Renal pelvis (tissue), 12 donors: ENCODE measurements at places on chromosomes 16 and 17. TPM values are rescaled to one million over a fixed set of nuclear protein-coding genes. Genes with fewer than 3 reads are reported as not detected.

DNA sequence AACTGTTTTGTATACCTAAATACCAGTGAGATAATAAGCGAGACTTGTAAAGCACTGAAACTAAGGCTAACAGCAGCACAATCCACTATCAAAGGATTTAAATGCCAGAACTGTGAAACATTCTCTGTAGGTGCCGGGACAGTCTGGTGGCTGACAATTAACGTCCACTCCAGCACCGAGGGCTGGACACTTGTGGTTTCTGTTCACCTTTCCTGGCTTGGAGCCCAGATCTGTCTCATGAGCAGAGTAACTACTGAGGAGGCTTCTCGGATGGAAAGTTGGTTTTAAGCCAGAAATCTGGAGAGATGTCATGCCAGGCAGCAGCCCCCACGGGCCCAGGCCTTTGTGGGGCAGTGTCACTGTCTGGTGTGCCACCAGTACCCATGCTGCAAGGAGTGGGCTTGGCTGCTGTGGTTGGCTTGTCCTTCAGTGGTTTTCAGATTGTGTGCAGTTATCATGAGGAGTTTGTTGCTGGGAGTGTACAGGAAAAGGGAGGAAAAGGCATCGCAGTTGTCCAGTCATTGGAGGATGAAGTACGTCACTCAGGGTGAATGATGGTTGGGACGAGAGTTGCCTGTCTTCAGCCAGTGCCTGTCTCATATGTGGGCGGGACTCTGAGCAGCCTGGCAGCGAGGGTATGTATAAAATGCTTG, 35.5 kb downstream of the UBN1 start:
- DNase-seq: no peak

DNA sequence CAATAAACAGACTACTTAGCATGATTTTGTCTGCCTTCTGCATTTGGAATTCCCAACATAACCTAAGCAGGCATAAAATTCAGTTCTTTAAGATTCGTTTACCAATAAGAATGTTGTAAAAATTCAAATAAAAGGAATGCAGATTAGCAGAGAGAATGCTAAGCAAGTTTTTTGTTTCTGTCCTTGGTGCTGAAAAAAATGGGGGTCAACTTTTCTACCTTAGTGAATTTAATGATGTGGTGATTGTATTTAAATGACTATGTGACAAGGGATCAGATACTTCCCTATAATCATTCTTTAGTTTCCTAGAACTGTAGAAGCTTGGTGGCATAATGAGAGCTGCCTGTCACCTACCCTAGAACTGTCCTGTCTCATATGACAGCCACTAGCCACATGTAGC, 159.5 kb downstream of the RBFOX1 start:
- DNase-seq: no peak

GRCh38 chr16:80462917-80463316, 77.9 kb upstream of the DYNLRB2 start:
- DNase-seq: no peak

DNA sequence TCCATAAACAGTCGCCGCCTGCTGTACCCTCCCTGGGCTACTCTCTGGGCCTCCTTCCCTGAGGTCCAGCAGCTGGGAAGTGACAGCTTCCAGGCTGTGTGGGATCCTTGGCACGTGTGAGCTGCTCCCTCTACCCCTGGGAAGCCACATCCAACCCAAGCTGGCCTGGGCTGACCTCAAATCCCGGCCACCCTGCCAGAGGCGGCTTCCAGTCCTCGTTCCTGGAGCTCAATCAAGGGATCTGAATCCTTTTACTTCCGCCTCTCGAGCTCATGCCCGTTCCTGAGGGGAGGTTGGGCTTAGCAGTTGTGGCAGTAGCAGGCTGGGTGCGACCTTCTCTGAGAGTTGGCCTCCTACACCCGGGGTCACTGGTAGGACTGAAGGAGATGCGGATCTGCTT, 82.5 kb downstream of the NETO2 start:
- no peak for DNase-seq

DNA sequence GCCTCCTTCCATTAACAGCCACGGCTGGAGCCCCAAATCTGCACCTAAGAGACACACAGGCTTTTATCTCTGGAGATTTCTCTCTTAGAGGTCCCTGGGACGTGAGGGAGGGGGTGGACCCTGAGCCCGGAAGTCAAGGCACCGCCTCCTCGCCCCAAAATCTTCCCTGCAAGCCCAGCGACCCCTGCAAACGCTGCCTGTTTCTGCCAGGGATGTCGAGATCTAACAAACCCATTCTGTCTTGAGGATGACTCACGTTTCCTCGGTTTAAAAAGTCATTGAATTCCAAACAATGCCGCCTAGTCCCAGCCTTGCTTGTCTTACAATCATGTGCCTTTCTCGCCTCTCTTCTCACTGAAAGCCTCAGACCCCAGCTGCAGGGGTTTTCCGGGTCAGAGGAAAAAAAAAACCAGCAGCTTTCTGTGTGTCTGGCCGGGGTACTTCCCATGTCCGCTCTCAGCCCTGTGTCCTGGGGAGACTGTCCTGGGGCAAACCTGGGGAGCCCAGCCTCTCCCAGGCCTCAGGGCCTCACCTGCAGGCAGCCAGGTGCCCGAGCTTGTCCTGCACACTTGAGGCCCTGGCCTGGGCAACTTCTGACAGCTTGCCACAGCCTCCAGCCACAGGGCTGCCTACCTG, 15.4 kb downstream of the ARL2BP start:
- DNase-seq: peak; percentile 16

DNA sequence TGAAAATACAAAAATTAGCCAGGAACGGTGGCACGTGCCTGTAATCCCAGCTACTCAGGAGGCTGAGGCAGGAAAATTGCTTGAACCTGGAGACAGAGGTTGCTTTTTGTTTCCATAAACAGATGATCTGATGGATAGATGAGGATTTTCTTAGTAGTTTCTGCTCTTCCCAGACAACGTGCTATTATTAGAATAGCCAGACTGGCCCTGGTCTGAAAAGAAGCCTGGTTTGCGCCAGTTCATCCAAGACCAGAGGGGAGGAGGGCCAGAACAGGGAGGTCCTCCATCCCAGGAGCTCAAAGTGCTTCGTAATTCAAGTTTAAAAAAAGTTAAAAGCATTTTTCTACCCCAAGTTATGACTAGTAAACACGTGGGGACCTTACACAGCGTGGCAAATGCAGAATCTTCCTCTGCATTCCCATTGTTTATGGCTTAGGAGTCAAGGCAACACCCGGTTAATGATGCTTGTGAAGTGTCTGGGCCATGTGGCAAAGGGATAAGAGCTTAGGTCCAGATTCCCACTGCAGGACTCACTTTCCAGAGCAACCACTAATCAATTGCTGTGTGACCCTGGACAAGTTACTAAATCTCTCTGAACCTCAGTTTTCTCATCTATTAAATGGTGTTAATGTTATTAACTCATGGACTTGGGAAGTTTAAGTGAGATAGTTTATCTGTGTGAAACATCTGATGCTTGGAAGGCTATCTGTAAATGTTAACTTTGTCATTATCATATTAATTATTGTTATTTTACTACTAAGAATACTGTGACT, 205.4 kb downstream of the CCDC182 start:
- DNase-seq: no peak

DNA sequence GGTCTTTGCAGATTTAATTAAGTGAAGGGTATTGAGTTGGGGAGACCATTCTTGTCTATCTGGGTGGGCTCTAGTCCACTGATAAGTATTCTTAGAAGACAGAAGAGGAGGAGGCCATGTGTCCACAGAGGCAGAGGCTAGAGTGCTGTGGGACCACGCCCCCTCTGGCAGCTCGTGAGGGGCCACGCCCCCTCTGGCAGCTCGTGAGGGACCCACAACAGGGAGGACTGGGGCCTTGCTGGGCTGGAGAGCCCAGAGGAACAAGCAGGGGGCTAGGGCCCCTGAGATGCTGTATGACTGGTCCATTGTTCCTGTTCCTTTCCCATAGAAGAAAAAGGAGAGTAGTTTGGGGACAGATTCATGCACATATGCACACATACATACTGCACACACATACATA, 106.8 kb downstream of the METRNL start:
- DNase-seq: no peak

GRCh38 chr16:48317614-48318315, 67.4 kb downstream of the SIAH1 start:
- DNase-seq: no peak

- no peak for DNase-seq
These were observed 62.8 kb upstream of the ADCY9 start for GRCh38 chr16:4179020-4179419.

DNA sequence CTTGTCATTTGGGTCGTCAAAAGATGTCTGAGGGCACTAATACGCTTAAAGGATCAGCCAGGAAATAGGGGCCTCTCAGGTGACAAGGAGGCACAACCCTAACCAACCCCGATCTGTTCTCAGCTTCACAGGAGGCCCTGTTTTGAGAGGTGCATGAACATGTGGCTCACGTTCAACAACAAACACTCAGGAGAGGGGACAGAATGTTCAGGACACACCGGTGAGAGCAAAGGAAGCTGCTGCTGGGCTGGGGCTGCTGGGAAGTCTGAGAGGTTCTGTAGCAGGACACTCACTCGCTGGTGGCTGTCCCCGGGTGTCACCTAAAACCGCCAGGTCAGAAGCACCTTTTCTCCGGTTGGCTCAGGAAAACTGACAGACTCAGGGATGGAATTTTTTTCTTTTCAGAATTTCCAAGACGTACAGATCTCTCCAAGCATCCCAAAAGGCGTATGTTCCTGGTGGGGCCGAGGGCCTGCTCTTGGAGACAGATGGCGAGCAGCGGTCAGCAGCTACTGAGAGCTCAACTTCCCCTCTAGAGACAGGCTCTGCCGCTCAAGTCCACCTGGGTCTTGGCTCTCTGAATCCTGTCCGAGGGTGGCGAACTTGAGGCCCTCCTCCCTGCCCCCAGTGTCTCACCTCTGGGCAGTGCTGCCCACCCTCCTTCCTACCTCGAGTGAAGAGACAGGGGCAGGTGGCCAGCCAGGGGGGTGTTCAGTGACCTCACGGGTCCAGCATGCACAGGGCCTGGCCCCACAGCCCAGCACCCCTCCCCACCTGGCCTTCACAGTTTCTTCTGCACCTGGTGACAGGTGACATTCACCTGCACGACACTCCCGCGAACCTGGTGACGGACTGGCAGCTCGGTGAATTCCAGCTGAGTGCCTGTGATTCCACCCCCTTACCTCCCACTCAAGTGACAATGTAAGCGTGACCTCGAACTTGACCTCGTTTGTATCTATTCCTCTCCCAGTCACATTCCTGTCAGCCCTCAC, 22.9 kb downstream of the CLUH start:
- peak; percentile 40 for DNase-seq

DNA sequence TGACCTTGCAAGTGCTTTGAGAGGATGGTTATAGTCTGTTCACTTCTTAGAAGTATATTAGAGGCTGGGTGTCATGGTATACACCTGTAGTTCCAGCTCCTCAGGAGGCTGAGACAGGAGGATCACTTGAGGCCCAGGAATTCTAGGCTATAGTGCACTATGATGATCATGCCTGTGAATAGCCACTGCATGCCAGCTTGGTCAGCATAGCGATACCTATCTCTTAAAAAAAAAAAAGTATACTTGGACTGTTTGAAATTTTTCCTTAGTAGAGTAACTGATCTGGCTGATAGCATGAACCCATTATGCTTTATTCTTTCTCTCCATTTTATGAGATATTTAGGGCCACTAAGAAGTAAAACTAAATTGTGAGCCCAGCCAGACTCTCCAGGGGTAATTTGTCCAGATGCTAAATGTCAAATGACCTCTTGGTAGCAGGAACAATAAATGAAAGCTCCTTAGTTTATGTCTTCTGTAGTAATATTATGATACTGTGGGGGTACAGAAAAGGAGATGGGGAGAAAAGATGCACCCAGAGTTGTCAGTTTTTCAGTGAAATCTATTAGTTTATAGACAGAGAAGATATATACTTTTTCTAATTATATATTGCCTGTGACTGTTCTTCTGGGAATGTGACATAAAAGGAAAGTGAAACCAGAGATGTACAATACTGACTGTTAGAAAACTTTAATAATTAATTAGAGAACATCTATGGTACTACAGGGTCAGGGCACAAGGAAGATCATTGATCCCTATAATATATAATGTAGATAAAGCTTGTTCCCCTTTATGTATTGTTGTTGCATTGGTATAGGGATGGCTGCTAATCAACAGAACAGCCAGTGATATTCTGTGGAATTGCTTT, 335.3 kb upstream of the TBX2 start:
- DNase-seq: no peak

- DNase-seq: no peak
These were observed 6.2 kb downstream of the ADCY9 start for GRCh38 chr16:4110065-4110464.

DNA sequence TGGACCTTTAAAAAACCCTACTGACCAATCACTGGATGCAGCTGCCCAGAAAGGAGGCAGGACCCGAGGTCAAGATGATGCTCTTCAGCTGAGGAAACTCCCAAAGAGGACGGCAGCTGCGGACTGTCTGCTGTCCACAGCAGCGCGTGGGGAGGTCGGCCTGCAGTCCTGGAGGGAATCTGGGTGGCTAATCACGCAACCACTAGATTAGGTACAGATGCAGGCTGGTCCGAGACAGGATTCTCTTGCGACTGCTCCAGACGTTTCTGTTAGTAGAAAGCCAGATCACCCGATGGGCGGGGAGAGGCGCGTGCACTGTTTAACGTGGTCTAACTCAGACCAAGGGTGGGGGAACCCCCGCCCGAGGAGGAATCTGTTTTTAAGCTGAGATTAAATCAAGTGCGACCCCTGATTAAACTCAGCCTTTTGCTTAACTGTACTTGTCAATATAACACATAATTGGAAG, 8.8 kb downstream of the CTRB2 start:
- DNase-seq: no peak

GRCh38 chr16:10878644-10879501, 1.9 kb downstream of the CIITA start:
- DNase-seq: peak; percentile 45

GRCh38 chr16:12239226-12239625, 262.7 kb downstream of the SNX29 start:
- DNase-seq: no peak

DNA sequence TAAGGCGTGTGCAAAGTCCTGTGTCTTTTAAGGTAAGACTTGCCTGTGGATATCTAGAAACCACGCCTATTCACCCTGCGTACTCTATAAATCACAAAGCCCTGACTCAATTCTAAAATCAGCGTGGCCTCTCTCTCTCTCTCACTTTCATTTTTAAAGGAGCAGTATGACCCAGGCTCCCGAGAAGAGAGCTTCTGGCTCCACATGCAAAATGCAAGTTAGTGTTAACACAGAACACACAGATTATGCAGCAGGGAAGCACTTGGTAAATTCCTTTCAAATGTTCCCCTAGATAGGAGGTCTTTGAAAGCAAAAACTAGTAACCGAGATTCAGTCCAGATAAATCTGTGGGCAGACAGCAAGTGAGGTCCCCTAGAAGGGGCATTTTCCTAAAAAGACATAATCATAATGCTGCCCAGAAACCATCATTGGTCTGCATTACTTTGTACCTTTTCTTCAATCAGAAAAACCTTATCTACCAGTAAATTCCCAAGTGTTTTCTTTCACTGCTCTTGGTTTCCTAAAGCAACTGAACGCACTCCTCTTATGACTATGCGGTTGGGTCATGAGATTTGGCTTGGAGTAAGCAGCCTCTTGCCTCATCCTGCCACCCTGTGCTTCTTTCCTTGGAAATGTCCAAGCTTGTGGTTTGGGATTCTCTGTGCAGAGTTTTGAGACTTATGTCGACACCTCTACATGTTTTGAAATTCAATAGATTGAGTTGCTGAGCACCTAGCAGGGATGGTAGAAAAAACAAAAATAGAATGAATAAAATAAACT, 31.7 kb upstream of the KCNJ2 start:
- no peak for DNase-seq

FN3K gene
- polyA plus RNA-seq: 35.3 TPM

CA10 gene
- polyA plus RNA-seq: 8.6 TPM

CRHR1 gene
- 0.36 TPM for polyA plus RNA-seq

CBFA2T3 gene
- 3.1 TPM for polyA plus RNA-seq

WNK4 gene
- 9.1 TPM for polyA plus RNA-seq

PGP gene
- 18.8 TPM for polyA plus RNA-seq

PRSS27 gene
- 2.8 TPM for polyA plus RNA-seq

PTX4 gene
- not detected for polyA plus RNA-seq

PMP22 gene
- 71.0 TPM for polyA plus RNA-seq
